ENCODE measurements at places on chromosomes 3 and 15. TPM values are rescaled to one million over a fixed set of nuclear protein-coding genes. Genes with fewer than 3 reads are reported as not detected.

DNA sequence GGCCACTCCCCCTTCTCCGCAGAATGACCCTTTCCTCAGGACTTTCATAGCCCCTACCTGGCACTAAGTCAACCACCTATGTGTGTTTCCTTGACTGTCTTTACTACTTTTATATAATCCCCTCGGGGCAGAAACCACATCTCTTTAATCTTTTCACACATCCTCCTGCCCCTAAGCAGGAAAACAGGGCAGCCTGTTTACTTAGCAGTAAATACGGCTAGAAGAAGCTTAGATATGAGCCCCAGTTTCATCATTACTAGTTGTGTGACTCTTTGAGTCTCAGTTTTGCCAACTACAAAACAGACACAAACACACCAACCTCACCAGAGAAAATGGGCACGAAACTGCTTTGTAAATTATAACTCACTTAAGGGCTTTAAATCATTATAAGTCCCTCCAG lies 98.3 kb downstream of the CYP19A1 start:
- no peaks in the 10 kb centered on the region for H3K36me3 ChIP-seq
- H3K4me3 ChIP-seq: no peak overlapping the region
- peaks cover 24% of the 10 kb centered on the region for H3K27me3 ChIP-seq
- no peak for DNase-seq

- H3K4me3 ChIP-seq: no peak overlapping the region
- no peak for DNase-seq
- H3K4me1 ChIP-seq: no peaks in the 10 kb centered on the region
- H3K27me3 ChIP-seq: no peaks in the 10 kb centered on the region
- no peaks in the 10 kb centered on the region for H3K36me3 ChIP-seq
- no peak overlapping the region for H3K27ac ChIP-seq
These were observed 83.2 kb downstream of the MEIS2 start for GRCh38 chr15:37017031-37017625.

DNA sequence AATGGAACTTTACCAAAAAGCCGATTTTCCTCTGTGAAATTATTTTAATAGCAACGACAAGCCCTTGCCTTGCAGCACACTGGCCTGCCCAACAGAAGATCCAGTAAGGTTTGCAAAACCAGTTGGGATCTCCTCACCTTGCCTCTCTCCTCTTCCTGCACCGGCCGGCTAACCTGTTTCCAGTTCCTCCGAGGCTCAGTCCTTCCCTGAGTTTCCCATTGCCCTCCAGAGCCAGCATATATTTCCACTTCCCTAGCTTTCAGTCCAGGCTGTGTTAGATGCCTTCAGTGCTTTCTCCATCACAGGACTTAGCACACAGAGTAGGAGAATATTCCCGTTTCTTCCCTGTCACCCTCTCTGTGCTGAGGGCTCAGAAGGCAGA lies 60.3 kb downstream of the NOX5 start:
- DNase-seq: no peak

- no peaks in the 10 kb centered on the region for H3K36me3 ChIP-seq
- no peak overlapping the region for H3K27ac ChIP-seq
- no peaks in the 10 kb centered on the region for H3K4me1 ChIP-seq
- DNase-seq: no peak
These were observed 133.1 kb downstream of the DIPK2A start for GRCh38 chr3:144104679-144105078.

Gene ISLR2
- not detected for polyA plus RNA-seq
